Stimulated activated CD4-positive, alpha-beta T cell treated with anti-CD3 and anti-CD28 coated beads, TNF-alpha, amount 100 ng/mL, for 1 hour (primary cell): ENCODE measurements at places on chromosomes 16 and 17.

DNA sequence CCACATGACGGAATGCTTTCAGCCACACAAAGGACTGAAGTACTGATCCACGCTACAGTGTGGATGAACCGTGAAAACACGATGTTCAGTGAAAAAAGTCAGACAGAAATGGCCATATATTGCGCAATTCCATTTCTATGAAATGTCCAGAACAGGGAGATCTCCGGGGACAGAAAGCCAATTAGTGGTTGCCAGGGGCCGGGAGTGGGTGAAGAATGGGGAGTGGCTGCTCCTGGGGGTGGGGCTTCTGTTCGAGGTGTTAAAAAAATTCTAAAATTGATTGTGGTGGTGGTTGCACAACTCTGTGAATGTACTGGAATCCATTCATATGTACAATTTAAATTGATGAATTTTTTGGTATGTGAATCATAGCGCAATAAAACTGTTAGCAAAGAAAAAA lies 154.8 kb upstream of the HSBP1 start:
- DNase-seq, result no peak

GRCh38 chr16:67723151-67723910 lies 4.2 kb upstream of the GFOD2 start:
- DNase-seq, result no peak

GRCh38 chr16:81610144-81610842 lies 165.7 kb downstream of the CMIP start:
- DNase-seq, result no peak

DNA sequence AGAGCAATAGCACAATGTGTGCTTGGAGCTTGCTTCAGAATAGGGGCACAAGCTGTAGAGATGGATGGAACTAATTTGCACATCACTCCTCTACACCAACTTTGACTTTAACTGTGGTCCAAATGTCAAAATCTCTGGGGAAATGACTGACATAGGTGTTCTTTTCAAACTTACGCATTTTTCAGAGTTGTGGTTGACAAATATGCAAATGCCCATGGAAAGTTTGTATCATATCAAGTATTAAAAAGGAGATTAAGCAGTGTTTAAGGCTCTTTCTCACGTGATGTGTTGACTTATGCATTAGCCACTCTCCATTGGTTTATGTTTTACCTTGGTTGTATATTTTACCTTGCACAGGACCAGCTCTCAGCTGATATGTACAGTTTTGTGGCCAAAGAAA lies 77.1 kb downstream of the ELAC2 start:
- DNase-seq, result no peak

DNA sequence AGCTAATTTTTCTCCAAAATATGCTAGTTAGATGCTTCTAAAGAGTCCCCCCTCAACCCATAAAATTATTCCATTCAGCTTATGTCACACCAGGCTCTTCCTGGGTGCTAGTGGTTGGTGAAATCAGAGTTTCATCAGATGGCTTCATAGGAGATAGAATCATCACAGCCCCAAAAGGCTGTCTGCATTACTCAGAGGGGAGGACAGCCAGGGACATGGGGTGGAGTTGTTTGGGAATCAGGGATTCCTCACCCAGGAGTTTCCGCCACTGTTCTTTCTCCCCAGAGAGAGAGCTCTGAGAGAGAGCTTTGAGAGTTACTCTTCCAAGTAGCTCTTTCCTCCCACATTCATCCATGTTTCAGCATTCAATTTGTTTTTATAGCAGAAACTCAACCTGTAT lies 288 bp upstream of the KRT34 start:
- no peak for DNase-seq

GRCh38 chr17:75688209-75688825 lies 21.2 kb downstream of the SAP30BP start:
- DNase-seq, result no peak

DNA sequence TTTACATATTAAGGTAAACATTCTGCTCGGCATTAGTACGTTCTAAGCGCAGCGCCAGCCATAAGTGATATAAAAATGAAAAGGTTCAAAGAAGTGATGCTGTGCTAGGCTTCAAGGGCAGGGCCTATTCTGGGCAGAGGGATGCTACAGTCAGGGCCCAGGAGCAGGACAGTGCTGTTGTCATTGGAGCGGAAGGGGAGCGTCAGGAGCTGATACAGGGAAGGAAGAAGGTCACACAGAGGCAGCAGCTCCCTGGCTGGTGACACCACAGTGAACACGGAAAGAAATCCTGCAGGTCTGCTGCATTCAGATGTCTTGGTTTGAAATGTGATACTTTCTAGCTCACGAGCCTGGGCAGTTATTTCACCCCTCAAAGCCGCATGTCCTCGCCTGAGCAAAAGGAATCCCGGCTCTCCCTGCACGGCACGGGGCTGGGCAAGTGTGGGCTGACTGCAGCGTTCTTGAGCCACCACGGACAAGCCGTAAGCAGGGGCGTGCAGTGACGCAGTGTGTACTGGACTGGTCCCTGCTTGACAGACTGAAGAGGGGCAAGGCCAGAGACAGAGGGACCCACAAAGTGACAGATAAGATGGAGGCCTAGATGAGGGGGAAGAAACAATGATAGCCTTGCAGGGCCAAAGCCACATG lies 41.1 kb downstream of the ZCCHC14 start:
- no peak for DNase-seq

- no peak for DNase-seq
These were observed 41.4 kb upstream of the TEKT1 start for GRCh38 chr17:6872936-6873335.

DNA sequence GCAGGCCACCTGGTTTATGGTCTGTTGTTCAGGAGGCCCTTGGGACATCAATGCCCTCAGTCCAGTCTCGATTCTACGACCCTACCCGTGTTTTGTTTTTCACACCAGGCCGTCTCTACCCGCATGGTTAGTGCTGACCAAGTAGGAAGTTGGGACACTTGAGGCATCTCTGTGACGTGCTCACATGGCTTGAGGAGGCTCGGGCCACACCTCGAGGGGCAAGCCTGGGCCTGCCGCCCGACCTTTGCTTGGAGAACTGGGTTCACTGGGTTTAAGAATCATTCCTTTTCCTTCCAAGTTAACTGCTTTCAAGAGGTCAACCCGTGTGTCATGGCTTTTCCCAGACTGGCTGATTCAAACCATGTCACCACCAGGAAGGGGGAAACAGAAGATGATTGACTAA lies 86.8 kb downstream of the CMIP start:
- no peak for DNase-seq

GRCh38 chr17:76174037-76174436 lies 33.0 kb upstream of the FOXJ1 start:
- no peak for DNase-seq

DNA sequence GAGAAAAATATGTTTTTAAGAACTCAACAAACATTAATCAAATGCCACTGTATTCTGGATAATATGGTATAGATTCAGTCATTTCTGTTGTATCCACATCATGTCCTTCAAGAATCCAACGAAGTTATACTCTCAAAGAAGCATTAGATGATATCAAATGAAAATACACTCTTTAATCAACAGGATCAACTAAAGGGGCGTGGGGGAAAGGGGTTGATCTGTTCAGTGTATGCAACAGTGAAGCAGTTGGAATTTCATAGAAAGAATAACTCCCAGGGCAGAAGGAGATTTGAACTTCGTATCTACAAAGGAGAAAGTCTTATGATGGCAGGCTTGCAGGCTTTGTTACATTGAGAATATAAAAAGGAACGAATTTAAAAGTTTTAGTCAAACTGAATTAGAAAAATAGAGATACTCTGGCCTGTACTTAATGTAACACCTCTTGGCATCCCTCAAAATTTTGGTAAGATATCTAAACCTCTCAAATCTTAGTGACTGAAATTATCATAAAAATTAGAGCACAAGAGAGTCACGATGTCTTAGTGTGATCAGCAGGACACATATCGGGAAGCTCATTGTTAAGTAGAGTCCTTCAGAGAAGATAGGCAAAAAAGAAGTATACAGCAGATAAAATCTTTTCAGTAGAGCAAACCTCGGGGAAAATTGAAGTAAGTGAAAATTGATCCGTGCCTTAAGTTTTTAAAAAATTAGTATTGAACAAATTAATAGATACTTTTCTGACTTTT lies 431.4 kb downstream of the KCNJ18 start:
- DNase-seq, result no peak

DNA sequence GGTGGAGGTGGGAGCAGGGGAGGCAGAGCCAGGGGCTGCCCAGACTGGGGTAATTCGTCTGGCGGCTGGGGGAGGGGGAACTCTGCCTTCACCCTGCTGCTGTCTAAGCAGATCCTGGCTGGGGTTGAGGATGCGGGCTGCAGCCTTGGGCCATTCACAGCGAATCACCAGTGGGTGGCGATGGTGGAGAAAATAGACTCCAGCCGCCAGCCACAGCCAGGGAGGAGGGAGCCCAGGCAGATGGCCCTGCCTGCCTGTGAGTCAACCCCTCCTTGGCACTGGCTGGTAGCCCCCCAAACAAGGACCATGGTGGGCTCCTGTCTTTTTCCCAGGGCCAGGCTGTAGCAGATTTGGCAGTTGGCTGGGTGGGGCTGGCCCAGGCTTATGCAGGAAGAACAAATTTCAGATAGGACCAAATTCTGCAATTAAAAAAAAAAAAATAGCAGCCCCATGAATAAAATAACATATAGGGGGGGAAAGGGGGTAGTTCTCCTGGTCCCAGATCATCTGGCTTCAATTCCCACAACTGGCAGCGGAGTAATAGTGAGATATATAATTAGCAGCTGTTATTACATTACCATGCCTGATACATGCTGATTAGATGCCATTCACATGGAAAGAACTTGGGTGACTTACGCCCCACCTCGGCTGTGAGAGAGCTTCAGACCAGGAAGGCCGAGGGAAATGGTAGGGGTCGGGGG lies 41.5 kb upstream of the CDH5 start:
- no peak for DNase-seq

- no peak for DNase-seq
These were observed 6.2 kb downstream of the ZNF276 start for GRCh38 chr16:89727406-89728120.

DNA sequence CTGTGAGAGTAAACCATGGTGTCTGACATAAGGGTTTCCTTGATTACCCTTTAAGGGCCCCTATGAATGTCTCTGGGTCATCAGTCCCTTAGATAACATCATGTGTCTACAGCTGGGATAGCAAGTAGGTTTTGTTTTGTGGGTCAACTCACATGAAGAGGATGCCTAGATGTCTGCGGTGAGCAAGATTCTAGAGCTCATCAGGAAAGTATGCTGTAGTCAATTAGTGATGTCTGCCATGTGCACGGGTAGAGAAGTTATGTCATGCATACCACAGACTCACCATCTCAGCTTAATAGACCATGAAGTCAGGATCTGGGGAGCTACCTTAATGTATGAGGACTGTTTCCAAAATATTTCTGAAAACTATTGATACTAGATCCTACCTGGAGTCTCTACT lies 57.5 kb downstream of the CDH13 start:
- no peak for DNase-seq

DNA sequence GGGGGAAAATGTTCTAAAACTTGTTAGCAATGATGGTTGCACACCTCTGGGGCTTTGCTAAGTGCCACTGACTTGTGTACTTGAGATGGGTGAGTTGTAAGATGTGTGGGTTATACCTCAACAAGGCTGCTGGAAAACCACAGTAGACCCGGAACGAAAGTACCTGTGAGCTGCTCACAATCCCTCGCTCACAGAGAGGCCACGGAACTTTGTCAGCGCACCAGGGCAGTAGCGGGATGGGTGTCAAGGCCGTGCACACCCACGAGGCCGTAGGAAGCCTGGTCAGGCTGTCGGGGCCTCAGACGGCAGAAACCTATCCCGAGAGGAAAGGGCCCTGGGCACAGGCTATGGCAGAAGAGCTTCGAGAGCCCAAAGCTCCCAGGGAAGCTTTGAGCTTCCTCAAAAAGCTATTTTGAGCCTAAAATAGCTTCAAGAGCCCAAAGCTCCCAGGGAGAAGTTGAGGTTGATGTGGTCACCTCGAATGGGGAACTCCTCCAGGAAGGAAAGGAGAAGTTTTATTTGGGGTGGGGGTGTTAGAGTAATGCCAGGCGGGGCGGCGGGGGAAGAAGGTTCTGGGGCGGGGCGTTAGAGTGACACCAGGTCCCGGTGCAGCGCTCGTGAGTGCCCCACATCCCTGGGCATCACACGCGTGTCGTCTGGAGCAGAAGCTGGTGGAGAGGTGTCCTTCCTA lies 19.0 kb downstream of the CBFA2T3 start:
- no peak for DNase-seq

- no peak for DNase-seq
These were observed 11.1 kb downstream of the PMM2 start for GRCh38 chr16:8808613-8809353.
